ENCODE measurements at places on chromosomes 7 and 10.

GRCh38 chr7:22958742-22959141 lies 55.2 kb downstream of the HYCC1 start:
- DNase-seq = no peak

- DNase-seq = no peak
Observed at GRCh38 chr7:142537760-142538159, 211.5 kb upstream of the PRSS1 start.

GRCh38 chr10:90051474-90051873 lies 350.1 kb downstream of the KIF20B start:
- DNase-seq = no peak

GRCh38 chr7:93890041-93890463 lies 501 bp downstream of the TFPI2 start:
- DNase-seq = no peak

DNA sequence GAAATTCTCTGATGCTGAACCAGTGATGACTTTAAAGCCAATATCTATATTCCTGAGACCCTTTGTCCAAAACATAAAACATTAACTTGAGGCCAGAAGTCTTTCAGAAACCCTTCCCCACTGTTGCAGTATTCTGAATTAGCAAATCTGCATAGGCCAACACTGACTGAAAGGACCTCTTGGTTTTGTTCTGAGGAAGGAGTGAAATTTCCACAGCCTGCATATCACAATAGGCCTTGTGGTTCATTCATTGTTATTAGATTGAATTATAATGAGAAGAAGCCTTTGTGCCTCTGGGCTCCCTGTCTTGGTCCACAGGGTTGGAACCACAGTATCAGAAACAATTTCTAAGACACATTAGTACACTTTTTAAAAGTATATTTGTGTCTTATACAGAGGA lies 90.3 kb downstream of the CCNY start:
- DNase-seq = no peak

DNA sequence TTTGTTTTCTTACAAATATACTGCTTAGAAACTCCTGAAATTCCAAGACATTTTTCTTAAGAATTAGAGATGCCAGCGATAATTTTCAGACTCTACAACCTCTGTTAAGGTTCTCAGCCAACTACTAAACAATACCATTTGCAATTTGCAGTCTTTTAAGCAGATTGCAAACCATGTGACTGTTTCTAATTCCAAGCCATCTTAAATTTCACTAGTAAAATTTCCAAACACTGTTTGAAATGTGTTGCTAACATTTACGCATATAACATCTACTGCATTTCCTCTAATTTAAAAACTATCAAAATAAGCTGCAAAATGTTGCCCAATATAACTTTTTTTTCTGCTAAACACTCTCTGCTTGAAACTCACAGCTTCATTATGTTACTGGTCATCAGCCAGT lies 56.0 kb upstream of the MACROH2A2 start:
- DNase-seq = no peak
